ENCODE measurements at places on chromosomes 6 and 20. TPM values are rescaled to one million over a fixed set of nuclear protein-coding genes. Genes with fewer than 3 reads are reported as not detected.

Gene KIF6
- total RNA-seq: 0.28 TPM

- peaks cover 6% of the 10 kb centered on the region for H3K4me1 ChIP-seq
- peak overlapping the region; percentile 46 for H3K27ac ChIP-seq
- H3K27me3 ChIP-seq: no peaks in the 10 kb centered on the region
- H3K4me3 ChIP-seq: no peak overlapping the region
- H3K36me3 ChIP-seq: no peaks in the 10 kb centered on the region
These were observed 240.5 kb downstream of the TTLL2 start for GRCh38 chr6:167565388-167565787.

DNA sequence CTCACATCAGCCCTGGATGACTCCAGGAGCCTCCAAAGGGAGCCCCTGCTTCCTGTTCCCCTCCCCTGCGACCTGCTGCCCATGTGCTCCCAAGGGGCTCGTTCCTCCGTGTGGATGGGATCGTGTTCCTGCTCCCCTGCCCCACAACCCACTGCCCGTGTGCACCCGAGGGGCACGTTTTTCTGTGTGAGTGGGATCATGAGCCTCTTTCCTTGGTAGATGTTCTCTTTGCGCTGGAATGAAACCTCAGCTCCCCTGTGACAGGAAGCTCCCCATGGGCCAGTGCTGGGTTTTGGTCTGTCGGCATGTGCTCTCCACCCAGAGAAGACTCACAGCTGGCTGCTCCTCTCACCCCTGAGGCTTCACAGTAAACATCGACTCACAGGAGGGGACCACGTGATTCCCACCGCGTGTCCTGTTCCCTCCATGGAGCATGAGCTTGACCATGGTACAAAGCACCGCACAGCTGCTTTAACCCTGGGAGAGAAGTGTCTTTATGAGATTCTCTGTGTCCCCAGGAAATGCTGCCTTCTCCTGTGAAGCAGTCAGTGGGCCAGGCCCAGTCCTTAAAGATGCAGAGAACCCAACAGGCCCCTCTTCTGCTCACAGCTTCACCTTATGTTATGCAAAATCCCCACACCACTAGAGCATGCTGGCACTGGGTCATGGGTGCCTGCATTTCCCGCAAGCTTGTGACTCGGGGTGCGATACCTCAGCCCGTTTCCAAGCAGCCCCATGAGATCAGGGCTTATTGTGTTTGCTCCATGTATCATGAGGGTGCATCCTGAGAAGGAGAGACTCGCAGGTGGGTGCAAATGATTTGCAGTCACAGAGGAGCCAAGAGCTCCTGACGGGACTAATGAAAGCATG, 215.1 kb downstream of the ERMARD start:
- H3K36me3 ChIP-seq: no peaks in the 10 kb centered on the region
- H3K4me1 ChIP-seq: no peaks in the 10 kb centered on the region
- no peak overlapping the region for H3K27ac ChIP-seq
- no peak for DNase-seq

- H3K27me3 ChIP-seq: no peaks in the 10 kb centered on the region
- H3K36me3 ChIP-seq: no peaks in the 10 kb centered on the region
- H3K27ac ChIP-seq: no peak overlapping the region
- DNase-seq: no peak
- no peaks in the 10 kb centered on the region for H3K4me1 ChIP-seq
These were observed 264.0 kb downstream of the PRKN start for GRCh38 chr6:162463576-162463975.

DNA sequence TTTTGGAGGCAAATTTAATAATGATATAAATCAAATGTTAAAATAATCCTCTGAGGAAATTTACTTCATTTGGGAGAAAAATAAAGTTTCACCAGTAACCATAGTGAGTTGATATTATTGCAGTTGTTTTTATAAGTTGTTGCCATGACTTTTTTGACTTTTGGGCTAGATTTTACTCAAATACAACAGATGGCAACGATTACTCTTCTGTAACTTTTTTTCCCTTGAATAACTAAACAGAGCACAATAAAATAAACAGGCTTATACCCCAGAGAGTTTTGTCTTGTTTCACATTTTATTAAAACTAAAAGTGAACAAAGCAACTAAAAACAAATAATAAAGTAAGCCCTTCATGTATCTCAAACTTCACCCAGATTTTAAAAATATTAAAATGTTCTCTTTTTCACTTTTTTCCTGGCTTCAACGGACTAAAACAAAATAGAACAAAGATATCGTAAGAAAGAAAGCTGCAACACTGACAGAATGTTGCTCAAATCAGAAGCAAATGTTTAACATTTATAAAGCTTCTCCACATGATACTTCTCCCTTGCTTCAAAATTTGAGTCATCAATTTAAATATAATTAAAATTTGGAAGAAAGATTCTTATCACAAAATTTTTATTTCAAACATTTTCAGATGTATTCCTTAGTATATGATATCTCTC, 42.5 kb upstream of the BMP5 start:
- H3K4me3 ChIP-seq: no peak overlapping the region
- DNase-seq: no peak
- H3K36me3 ChIP-seq: no peaks in the 10 kb centered on the region
- peak overlapping the region; percentile 42 for H3K27ac ChIP-seq
- H3K4me1 ChIP-seq: peaks cover 4% of the 10 kb centered on the region

DNA sequence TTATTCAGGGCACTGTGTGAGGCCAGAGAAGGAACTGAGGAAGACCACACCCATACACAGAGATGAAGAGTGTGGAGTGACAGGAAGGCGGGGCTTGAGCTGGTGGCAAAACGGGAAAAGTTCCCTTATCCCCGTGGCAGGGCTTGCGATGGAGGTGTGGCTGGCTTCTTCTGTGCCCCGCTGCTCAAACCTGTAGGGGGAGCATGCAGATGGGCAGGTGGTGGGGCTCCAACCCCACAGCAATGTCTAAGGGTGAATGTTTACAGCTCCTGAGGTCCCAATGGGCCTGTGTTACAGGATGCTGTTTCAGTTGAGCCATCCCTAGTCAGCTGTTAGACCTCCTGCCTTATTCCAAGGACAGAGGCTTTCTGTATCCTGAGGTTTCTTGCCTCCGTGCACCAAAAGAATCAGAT, 105.9 kb downstream of the LY86 start:
- no peak overlapping the region for H3K4me3 ChIP-seq
- H3K27me3 ChIP-seq: no peaks in the 10 kb centered on the region
- H3K4me1 ChIP-seq: peaks cover 4% of the 10 kb centered on the region
- DNase-seq: no peak
- no peaks in the 10 kb centered on the region for H3K36me3 ChIP-seq

Gene MOG
- not detected for total RNA-seq

Gene TAF11
- total RNA-seq: 43.9 TPM

GRCh38 chr20:44973053-44973452, 6.7 kb downstream of the STK4 start:
- no peaks in the 10 kb centered on the region for H3K36me3 ChIP-seq
- no peak for DNase-seq
- H3K27ac ChIP-seq: no peak overlapping the region
- H3K27me3 ChIP-seq: no peaks in the 10 kb centered on the region

Gene RIN2
- total RNA-seq: 39.0 TPM

GRCh38 chr6:156497618-156498017, 279.6 kb upstream of the ARID1B start:
- no peaks in the 10 kb centered on the region for H3K4me1 ChIP-seq
- H3K27ac ChIP-seq: no peak overlapping the region
- H3K36me3 ChIP-seq: no peaks in the 10 kb centered on the region
- H3K4me3 ChIP-seq: no peak overlapping the region
- no peaks in the 10 kb centered on the region for H3K27me3 ChIP-seq
- DNase-seq: no peak

- no peak overlapping the region for H3K4me3 ChIP-seq
- H3K27ac ChIP-seq: no peak overlapping the region
These were observed 535.4 kb downstream of the DOK5 start for GRCh38 chr20:55010761-55011160.

Gene SMPD2
- total RNA-seq: 9.3 TPM

Gene CRIP3
- 0.80 TPM for total RNA-seq

Gene LAMA5
- total RNA-seq: 44.6 TPM

DNA sequence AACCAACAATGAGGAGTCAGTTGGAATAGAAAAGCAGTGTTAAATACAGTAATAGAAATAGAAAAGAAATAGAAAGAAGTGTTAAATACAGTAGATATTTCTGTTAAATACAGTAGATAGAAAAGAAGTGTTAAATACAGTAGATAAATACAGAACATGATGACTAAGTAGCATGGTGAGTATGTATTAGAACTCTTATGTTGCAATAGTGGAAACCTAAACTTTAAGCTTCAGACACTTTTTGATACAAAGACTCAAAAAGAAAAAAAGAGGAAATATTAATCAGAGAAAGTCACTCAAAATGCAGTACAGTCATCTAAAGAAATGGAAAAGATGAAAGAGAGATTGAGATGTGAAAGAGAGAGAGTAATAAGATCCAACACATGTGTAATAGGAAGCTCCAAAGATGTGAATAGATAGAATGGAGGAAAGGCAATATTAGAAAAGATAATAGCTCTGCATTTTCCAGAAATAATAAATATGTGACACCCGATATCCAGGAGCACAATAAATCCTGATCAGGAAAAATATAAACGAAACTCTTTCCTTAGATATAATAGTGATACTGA, 131.5 kb upstream of the KCNK16 start:
- H3K27ac ChIP-seq: no peak overlapping the region
- no peaks in the 10 kb centered on the region for H3K27me3 ChIP-seq
- DNase-seq: no peak
- H3K36me3 ChIP-seq: no peaks in the 10 kb centered on the region

DNA sequence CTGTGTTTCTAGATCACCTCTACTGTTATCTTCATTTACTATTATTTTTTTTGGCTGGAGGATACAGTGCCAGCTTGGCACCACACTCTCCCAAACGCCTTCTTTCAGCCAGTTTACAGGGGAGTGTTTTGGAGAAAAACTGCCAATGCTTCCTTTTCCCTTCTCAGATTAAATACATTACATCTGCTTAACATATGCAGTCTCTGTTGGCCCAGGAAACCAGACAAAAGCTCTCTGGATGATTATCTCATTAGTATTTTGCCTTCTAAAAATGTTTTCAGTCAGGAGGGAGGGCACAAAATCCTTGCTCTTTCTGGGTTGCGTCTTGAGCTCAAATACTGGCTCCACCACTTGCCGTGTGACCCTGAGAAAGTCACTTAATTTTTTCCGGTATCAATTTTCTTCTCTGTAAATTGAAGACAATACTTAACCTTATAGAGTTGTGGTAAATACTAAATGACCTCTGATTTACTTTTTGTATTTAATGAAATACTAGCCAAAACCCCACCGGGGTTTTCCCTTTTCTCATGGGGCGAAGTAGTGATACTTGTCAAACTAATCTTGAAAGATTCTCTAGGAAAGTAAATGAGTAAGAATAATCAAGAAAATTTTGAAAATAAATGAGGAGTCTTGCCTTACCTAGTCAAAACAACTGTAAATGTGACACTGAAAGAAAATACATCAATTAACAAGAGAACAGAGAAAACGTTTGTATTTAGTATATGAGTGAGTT, 146.2 kb downstream of the MMS22L start:
- H3K4me3 ChIP-seq: no peak overlapping the region
- DNase-seq: no peak
- H3K36me3 ChIP-seq: no peaks in the 10 kb centered on the region
- H3K27ac ChIP-seq: no peak overlapping the region
- no peaks in the 10 kb centered on the region for H3K27me3 ChIP-seq
- no peaks in the 10 kb centered on the region for H3K4me1 ChIP-seq

- peaks cover 24% of the 10 kb centered on the region for H3K4me1 ChIP-seq
- H3K36me3 ChIP-seq: no peaks in the 10 kb centered on the region
- H3K27me3 ChIP-seq: no peaks in the 10 kb centered on the region
- no peak overlapping the region for H3K4me3 ChIP-seq
- DNase-seq: no peak
These were observed 41.5 kb upstream of the FAM83B start for GRCh38 chr6:54805077-54805476.

DNA sequence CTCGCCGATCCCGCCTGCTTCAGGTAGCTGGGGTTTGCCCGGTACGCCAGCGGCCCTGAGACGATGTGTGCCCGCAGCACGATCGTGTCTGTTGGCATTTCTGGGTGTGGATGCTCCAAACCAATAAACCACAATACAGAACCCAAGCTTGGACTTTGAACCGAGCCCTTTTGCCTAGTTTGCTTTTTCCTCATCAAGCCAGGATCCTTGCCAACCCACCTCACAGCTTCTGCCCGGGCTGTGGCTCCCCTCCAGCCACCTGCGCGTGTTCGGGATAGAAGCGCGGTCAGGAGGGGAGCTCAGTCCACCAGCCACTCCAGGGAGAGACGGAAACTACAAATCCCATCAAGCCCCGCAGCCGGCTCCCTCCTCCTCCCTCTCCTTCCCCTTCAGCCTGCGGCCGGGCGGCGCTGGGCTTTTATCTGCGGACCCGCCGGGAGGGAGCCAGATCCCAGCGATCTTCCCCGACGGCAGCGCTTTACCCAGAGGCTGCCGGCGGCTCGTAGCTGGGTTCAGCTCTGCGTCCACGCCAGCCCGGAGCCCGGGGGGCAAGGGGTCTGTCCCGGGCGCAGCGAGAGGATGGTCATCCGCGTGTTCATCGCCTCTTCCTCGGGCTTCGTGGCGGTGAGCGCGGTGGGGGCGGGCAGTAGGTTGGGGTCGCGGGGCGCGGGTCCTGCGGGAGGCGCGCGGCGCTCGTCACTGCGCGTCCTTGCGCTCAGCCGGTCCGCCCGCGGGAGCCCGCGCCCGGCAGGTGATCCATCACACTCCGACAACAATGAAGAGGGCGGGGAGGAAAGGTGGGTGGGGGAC, at the start of gene SH3BGRL2:
SH3BGRL2 (plus strand) TSS at position 447 of the 810 bp plus-strand sequence; CDS start at position 580, 133 bp downstream.
- peak within 1 kb of the TSS; percentile 99 for H3K27ac ChIP-seq
- peak within 1 kb of the TSS; percentile 97 for H3K4me3 ChIP-seq
- H3K4me1 ChIP-seq: peaks cover 10% of the 10 kb centered on the region
- no peaks in the 10 kb centered on the region for H3K27me3 ChIP-seq
- H3K36me3 ChIP-seq: no peaks in the 10 kb centered on the region
- peak; percentile 87 for DNase-seq
